ENCODE measurements at places on chromosomes 7 and 10.

DNA sequence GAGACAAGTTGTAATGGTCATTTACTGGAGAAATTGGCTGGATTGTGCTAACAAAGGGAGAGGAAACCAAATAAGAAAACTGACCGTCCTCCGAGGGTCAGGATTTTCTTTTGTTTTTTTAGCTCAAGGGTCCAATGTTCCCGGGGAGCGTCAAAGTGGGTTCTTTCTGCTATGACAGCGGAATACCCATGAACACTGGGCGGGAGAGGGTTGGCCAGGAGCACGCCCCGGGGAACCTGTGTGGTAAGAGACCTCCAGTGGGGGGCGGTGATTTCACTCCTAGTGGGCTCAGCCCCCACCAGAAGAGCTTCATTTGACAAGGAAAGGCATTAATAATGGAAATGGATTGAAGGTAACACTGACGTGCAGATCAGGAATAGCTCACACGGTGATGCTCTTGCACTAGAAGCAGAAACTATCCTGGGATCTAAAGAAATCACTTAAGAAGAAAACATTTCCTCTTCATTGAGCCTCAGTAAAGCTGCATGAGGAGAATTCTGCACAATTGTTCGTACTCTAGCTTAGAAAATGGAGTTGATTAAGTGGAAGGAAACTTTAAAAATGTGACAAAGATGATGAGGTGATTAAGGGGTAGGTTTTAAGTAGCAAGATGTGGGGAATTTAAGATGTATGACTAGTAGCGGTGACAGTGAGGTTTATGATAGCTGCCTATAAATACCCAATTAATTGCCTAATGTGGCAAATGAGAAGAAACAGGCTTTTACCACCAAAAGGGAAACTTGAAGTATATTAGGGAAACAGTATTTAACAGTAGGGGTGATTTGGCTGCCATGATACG, 627.2 kb downstream of the SUGCT start:
- no peak for DNase-seq

- peak; percentile 36 for DNase-seq
These were observed 6.9 kb downstream of the MMD2 start for GRCh38 chr7:4951903-4952636.

DNA sequence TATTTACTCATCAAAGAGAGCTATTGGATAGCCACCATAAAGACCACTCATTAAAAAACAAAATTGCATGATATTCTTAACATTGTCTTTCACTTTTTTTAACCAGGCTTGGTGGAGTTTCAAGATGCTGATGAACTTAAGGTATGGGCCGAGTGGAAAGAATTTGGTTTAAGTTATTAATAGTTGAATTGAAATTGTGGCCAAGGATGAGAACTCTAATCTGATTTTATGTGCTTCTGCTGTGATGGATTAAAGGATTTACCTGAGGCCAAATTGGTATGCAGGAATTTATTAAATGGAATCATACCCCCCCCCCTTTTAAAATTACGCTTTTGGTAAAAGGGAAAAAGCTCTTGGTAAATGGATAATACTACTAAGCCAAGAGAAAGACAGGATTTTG, 33.8 kb upstream of the TOMM7 start:
- DNase-seq = no peak

DNA sequence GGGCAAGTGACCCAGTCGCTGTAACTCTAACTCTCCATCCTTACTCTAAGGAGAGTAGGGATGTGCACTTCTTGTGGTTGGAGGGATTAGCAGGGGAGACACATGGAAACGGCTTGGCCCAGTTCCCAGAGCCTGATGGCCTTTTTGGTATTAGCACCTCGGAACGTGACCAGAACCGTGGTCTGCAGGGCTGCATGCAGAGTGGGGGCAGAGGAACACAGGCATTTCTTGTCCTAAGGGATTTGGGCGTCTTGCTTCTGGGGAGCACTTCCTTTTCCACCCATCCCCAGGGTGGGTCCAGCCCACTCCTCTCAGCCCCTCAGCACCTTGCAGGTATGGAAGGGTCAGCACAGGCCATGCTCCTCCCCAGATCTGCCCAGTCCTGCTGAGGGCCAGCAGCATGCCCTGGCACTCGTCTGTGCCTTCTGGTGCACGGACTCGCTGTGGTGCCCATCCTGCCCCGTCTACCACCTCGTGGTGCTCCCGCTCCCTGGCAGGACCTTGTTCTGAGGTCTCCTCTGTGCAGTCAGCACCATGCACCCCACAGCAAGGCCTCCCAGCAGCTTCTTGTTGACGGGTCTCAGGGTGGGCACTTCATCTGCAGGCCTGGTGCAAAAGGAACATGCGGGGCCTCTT, 109.6 kb downstream of the ACTR3B start:
- no peak for DNase-seq

- no peak for DNase-seq
These were observed 57.6 kb downstream of the MEOX2 start for GRCh38 chr7:15628876-15629275.

- no peak for DNase-seq
These were observed 783.8 kb downstream of the SORCS1 start for GRCh38 chr10:106380706-106381105.

DNA sequence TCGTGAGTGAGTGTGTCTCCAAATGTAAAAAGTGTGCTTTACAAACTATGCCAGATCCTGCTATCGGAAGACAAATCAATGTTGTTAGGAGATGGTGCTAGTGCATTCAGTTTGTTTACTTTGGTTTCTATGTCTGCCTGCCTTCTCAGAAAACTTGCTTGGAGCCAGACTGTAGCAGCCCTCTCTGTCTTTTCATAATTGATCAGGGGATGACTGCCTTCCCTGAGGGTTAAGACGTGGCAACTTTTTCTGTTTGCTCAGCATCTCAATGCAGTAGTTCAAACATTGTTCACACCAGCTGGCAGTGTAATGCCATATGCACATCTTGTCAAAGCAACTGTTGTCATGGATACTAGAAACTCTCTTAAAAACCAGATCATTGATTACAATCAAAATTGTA, 118.5 kb downstream of the FOXP2 start:
- no peak for DNase-seq

DNA sequence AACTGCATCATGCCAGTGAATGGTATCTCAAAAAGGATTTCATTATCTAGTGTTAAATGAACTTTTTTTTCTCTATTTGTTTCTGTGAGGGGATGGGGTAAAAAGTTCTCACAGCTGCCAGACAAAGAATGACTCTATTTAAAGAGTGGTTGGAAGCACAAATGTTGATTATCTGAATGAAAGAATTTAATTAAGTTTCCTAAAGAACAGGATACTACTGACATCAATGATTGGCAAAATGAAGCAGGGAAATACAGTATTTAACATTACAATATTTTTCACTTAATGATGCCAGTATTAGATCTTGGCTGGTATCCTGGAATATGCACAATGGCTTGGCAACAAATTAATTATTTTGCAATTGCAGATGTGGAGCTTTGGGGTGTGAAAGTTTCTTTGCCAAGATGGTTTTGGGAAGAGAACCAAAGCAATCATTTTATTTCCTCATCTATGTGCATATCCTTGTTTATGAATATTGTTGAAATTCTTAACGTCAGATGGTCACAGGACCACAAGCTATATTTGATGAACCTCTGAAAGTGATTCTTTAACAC, 336.8 kb downstream of the ARL4A start:
- DNase-seq = no peak

GRCh38 chr7:35454575-35455385, 200.9 kb upstream of the TBX20 start:
- no peak for DNase-seq

GRCh38 chr10:74039561-74040145, 41.7 kb downstream of the VCL start:
- no peak for DNase-seq

GRCh38 chr10:43683451-43684291, 35.0 kb upstream of the ZNF32 start:
- DNase-seq = peak; percentile 10

- no peak for DNase-seq
These were observed 1.3 kb downstream of the C10orf90 start for GRCh38 chr10:126669168-126669567.

- DNase-seq = peak; percentile 90
These were observed 11.6 kb downstream of the GOLGA7B start for GRCh38 chr10:97861097-97861750.

- DNase-seq = no peak
These were observed 575.6 kb downstream of the KIF20B start for GRCh38 chr10:90276894-90277475.

GRCh38 chr7:12939694-12940093, 252.3 kb downstream of the ARL4A start:
- no peak for DNase-seq

- DNase-seq = no peak
These were observed 150.4 kb upstream of the RNF32 start for GRCh38 chr7:156490021-156490800.

GRCh38 chr7:94160719-94161435, 156.7 kb upstream of the BET1 start:
- no peak for DNase-seq

DNA sequence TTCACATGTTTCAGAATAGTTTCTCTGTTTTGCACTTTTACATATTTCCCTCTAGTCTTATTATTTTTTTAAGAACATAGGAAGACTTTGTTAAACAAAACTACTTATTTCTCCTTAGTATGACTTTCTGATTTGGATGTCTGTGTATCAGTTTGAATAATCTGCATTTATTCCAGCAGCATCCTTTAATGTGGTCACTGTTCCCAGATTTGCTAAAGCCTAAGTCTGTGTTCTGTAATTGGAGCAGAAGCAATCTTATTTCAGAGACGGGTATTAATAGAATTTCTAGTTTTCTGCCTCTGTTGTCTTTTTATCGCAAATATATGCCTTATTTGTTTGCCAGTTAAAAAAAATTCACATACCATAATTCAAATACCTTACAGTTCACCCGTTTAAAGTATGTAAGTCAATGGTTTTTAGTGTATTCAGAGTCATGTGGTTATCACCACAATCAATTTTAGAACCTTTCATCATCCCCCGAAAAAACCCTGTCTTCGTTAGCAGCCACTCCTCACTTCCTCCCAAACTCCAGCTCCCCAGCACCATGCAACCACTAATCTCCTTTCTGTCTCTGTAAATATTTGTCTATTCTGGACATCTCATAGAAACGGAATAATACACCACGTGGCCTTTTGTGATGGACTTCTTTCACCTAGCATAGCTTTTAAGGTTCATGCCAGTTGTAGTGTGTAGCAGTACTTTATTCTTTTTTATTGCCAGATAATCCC, 58.7 kb downstream of the INPP5F start:
- DNase-seq = no peak

- DNase-seq = no peak
These were observed 84.8 kb upstream of the LRGUK start for GRCh38 chr7:134042307-134042706.

- DNase-seq = no peak
These were observed 29.5 kb downstream of the SLC26A4 start for GRCh38 chr7:107690084-107690483.

GRCh38 chr10:70051848-70052247, 798 bp upstream of the MACROH2A2 start:
- no peak for DNase-seq

- DNase-seq = peak; percentile 75
These were observed 39.7 kb upstream of the TNKS2 start for GRCh38 chr10:91758303-91759146.

DNA sequence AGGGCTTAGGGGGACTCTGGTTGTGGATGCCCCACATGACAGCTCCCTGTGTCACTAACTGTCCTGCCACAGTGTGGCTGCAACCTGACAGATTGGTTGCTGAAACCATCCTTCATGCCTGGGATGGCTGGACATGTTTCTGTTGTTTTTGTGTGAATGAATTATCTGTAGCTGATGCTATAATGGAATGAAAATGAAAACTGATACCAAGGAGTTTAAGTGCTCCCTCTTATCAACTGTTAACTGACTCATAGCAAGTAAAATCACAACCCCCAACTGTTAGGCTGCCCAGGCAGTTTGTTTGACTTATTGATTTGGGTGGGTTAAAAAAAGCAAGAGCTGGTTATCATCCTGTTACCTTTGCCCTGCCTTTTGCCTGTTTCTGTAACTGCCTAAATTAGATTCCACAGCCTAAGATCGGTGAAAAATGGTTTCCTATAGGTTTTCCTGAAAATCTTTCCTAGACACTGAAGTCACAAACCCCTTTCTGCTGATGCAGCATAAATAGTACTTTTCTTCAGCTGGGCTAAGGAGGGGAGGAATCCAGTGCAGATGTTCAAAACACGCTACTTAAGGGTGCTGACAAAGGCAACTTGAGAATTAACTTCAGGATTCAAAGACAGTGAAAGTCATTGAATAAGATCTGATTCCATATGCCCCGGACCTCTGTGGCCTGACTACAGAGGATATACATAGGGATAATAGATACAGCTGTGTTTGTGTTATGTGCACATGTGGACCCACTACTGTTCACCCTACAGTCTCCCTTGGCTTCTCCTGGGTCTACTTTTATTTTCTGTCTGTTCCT, 5.7 kb downstream of the FRAT2 start:
- no peak for DNase-seq

DNA sequence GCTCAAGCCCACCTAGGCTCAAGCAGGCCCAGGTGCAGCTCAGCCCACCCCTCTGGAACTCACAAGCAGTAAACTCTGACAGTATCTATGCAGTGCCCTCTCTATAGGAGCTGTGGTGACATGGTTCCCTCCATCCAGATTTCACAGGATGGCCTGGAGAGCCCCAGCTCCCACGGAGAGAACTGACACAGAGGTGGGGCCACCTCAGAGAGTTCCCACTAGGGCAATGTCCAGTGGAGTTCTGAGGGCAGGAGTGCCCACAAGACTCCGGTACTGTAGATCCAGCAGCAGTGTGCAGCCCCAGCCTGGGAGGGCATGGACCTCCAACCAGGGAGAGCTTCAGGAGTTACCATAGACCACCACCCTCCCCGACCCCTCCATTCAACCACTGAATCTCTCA, 37.3 kb upstream of the CNPY1 start:
- DNase-seq = no peak

DNA sequence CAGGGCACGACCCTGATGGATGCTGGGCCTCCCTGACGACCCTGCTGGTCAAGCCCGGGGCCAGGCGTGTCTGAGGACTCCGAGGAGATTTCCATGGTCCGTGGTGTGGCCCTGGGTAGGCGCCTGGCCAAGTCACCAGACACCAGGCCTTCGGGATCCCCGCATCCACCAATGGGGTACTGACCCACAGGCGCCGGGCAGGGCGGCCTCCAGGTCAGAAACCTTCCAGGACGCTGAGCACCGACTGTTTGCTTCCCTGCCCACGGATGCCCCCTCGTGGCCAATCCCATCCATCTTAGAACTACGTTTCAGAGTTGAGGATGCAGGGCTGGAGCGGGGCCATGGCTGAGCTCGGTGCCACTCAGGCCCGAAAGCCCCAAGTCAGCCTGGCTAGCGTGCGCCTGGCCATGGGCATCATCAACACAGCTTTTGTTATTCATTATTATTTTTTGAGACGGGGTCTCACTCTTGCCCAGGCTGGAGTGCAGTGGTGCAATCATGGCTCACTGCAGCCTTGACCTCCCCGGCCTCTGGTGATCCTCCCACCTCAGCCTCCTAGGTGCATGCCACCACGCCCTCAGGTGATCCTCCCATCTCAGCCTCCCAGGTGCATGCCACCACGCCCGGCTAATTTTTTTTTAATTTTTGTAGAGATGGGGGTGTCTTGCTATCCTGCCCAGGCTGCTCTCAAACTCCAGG, 7.1 kb upstream of the AMZ1 start:
- peak; percentile 84 for DNase-seq

- peak; percentile 47 for DNase-seq
These were observed 31.3 kb downstream of the PIP4K2A start for GRCh38 chr10:22683140-22683389.

GRCh38 chr7:158416283-158416933, 171.2 kb downstream of the PTPRN2 start:
- DNase-seq = no peak

- DNase-seq = no peak
These were observed 39.2 kb upstream of the NANOS1 start for GRCh38 chr10:118990326-118990725.

GRCh38 chr10:48381971-48382370, 75.5 kb downstream of the MAPK8 start:
- DNase-seq = no peak

- no peak for DNase-seq
These were observed 27.8 kb downstream of the IL2RA start for GRCh38 chr10:6034371-6034770.
